Right renal pelvis (tissue), 4 donors: ENCODE measurements at places on chromosomes 7 and 10.

DNA sequence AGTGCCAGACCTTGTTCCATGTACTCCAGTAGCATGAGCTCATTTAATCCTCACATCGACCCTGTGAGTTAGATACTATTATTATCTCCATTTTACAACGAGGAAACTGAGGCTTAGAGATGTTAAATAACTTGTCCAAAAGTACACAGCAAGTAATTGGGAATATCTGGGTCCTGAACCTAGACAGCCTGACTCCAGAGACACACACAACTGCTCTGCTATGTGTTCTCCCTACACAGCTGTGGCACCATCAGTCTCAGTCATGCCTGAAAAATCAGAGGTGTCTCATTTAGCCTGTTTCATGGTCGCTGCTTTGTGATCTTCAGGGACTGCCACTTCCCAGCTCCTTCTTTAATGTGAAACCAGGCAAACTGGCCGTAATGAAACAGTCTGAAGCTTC, 56.5 kb downstream of the COL1A2 start:
- no peak for DNase-seq

GRCh38 chr7:12648704-12649261, 38.6 kb upstream of the ARL4A start:
- DNase-seq = no peak

DNA sequence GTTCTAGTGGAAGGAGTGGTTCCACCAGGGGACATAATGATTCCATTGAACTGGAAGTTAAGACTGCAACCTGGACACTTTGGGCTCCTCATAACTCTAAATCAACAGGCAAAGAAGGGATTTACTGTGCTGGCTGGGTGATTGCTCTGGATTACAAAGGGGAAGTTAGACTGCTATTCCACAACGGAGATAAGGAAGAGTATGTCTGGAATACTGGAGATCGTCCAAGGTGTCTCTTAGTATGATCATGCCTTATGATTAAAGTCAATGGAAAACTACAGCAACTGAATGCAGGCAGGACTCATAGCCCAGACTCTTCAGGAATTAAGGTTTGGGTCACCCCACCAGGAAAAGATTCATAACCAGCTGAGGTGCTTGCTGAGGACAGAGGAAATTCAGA, 310.6 kb upstream of the MGMT start:
- DNase-seq = no peak

- no peak for DNase-seq
Observed at GRCh38 chr7:89927762-89928161, 226.5 kb upstream of the STEAP1 start.

GRCh38 chr7:31120800-31121513, 68.8 kb downstream of the ADCYAP1R1 start:
- DNase-seq = no peak

DNA sequence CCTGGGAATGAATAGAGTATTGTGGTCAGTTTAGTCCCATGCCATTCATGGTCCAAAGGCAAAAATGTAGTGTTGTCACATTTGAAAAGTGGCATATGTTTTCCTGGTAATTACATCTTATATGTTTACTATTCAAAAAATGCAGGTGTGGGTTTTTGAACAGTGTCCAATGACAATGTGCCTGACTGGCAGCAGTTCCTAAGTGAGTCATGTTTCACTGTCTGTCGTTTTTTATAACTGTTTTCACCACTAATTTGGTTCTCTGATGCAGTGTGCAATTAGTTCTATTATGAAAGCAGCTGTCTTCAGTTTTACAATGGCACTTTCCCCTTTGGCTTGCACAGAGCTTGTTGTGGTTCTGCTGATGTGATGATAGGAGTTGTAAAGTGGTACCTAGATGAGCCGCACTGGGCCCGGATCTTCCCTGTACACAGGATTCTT, 162.3 kb downstream of the SEM1 start:
- DNase-seq = no peak

- no peak for DNase-seq
Observed at GRCh38 chr7:144622745-144623144, 213.1 kb downstream of the TPK1 start.

DNA sequence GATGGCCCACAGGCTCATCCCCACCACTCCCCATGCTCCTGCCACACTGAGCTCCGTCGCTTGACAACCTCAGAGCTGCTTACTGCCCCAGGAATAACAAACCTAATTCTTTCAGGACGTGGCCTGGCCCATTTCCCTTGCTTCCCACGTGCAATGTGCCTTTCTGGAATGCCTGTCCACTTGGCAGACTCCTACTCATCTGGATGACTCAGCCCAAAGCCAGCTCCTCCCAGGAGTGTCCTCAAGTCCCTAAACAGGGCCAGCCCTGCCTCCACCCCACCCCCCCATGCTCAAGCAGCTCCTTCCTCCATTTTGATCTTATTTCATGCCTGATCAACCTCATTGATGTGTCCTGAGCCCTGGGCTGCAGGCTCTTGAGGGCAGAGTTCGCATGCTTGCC, 164.9 kb upstream of the RNF32 start:
- no peak for DNase-seq

DNA sequence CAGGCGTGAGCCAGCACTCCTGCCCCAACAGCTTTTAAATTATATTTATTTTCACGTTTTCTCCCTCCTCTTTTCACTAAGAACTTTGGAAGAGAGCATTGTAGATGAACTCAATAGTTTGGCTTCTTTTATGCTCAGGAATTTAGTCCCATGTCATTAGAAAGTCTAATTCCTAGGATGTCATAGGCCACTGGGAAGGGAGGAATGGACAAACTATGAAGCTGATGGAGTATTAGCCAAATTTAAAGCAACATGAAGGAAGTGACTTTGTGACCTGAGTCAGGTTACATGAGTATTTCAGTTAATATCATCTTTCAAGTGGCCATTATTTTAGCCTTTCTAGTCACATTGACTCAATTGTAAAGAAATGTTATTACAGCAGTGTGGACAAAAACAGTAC, 18.0 kb upstream of the OPN4 start:
- no peak for DNase-seq

DNA sequence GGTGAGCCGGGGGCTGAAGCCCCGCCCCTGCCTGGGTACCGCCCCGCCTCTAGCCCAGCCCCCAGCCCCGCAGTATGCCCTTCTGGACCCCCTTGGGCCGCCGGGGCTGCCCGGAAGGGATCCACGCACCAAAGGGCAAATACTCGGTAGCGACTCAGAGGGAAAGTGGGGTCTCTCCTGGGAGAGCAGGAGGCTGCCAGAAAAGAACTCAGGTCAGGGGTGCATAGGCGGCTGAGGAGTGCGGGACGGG, 796 bp downstream of the FBXL15 start:
- DNase-seq = no peak

- DNase-seq = no peak
Observed at GRCh38 chr7:101602484-101603241, 26.4 kb downstream of the MYL10 start.

- DNase-seq = no peak
Observed at GRCh38 chr10:29481906-29482440, 152.8 kb downstream of the SVIL start.

DNA sequence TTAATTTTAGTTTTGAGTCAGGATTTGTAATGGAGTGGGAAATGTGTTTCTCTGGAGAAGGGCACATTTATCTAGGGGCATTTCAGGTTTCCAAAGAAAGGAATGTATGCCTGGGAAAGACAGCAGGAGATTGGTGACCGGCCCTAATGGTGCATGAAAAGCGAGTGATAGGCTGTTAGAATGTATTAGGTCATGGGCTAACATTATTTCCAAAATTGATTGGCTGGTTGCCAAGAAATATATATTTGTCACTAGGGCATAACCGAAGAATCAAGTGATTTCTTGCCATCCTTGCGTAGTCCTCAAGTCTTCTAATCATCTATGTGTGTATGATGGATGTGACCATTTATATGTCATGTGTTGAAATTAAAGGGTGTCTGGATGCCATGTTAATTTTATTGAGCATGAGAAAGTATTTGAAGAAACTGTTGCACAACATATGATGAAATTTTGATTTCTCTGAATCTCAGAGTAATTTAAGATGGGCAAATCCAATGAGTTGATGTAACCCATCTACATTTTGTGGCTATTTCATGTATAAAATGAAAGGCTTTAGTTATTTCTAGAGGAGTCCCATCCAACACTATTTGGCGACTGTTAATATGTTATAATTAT, 248.4 kb downstream of the BMPER start:
- no peak for DNase-seq

GRCh38 chr7:86784765-86785164, 141.1 kb downstream of the GRM3 start:
- DNase-seq = no peak

- DNase-seq = no peak
Observed at GRCh38 chr7:8258166-8258565, 3.8 kb downstream of the ICA1 start.

DNA sequence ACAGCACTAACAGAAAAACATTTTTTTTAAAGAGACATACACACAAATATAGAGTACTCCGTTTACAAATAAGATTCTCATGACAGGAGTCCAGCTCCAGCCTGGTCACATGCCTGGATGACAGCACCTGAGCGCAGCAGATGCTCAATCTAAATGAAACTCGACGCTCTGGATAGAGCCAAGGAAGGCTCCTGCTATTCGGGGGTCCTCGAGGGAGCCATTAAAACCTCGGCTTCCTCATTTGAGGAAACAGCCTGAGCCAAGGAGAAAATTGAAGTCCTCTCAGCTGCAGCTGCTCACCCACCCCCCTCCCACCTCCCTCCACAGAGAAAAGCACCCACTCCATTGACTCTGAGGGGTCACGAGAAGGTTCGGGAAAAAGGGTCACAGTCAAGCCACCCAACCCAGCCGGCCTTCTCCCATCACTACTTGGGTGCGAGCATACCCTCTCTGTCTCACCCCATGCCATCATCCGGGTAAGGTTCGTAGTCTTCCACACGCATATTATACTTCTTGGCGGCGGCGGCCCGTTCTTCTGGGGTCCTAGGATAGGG, 673 bp downstream of the NDUFB8 start:
- peak; percentile 8 for DNase-seq

DNA sequence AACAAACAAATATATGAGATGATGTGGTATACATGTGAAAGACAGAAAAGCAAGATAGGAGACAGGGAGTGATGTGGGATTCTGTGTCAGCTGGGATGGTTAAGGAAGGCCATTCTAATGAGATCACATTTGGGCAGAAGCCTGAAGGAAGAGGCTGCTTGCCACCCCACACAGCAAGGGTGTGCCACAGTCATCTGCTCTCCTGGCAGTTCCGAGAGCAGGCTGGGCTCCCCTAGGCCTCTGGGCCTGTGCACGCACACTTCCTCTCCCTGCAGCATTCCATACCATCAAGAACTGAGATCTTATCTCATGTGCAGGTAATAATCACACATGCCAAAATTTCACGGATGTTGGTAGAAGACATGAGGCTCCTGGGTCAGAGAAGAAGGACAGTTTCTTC, 43.1 kb downstream of the SYPL1 start:
- no peak for DNase-seq

- no peak for DNase-seq
Observed at GRCh38 chr7:21184942-21185652, 242.8 kb upstream of the SP4 start.
